Stimulated activated CD8-positive, alpha-beta memory T cell treated with anti-CD3 and anti-CD28 coated beads, Interleukin-2, amount 100 ng/mL, for 1 hour (primary cell): ENCODE measurements at places on chromosomes 1 and 21.

- no peak for DNase-seq
These were observed 62.1 kb downstream of the PCNT start for GRCh38 chr21:46385846-46386733.

GRCh38 chr1:60091195-60091715, 17.7 kb upstream of the C1orf87 start:
- DNase-seq = no peak

DNA sequence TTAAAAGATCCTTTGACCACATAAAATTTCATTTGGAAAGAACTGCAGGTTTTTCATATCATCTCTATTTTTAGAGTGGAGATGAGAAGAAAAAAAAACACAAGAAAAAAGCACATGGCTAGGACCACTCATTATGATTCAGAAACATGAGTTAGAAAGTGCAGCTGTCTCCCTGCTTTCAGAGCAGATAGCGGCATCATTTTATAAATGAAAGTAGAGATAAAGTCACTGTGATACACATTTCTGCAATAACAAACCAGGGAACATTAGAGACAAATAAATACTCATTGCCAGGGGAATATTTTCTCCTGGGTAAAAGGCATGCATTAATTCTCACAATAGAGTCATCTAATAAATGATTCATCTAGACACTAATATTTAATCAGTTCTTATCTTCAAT, 87.5 kb upstream of the PLPPR4 start:
- DNase-seq = no peak

GRCh38 chr21:38733972-38734546, 71.7 kb upstream of the ETS2 start:
- DNase-seq = peak; percentile 46

- peak; percentile 7 for DNase-seq
These were observed 1.0 kb downstream of the ZNF687 start for GRCh38 chr1:151282883-151283725.

- no peak for DNase-seq
These were observed 252.6 kb downstream of the NPHP4 start for GRCh38 chr1:5739561-5740078.

DNA sequence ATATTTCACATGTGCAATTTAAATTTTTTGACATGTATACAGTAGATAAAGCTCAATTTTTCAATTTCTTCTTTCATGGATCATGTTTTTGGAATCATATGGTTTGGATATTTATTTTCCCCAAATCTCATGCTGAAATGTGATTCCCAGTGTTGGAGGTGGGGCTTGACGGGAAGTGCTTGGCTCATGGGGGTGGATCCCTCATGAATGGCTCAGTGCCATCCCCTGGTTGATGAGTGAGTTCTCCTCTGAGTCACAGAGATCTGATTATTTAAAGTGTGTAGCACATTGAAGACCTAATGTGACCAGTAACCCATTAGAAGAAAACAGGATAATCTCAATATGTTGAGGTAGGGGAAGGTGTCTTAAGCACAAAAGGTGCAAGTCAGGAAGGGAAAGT, 9.1 kb upstream of the IFI16 start:
- DNase-seq = no peak
